A549 (cell line): ENCODE measurements at places on chromosomes 7 and 10.

GRCh38 chr7:149822353-149822943 lies 15.7 kb upstream of the ZNF862 start:
- no peak for DNase-seq

DNA sequence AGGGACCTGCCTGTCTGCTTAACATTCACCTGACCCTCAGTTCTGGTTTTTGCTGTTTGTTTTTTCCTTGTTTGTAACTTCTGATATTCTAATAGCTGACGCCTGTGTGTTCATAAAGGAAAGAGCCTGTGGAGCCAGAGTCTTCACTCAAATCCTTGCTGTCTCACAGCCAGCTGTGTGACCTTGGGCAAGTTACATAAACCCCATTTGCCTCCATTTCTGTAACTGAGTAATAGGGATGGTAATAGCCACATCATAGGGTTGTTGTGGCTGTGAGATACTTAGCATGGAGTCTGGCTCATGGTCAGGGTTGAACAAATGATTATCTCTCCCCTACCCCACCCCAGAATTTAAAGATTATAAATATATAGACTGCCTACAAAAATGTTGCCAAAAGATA lies 27.0 kb downstream of the WBP1L start:
- no peak for DNase-seq

DNA sequence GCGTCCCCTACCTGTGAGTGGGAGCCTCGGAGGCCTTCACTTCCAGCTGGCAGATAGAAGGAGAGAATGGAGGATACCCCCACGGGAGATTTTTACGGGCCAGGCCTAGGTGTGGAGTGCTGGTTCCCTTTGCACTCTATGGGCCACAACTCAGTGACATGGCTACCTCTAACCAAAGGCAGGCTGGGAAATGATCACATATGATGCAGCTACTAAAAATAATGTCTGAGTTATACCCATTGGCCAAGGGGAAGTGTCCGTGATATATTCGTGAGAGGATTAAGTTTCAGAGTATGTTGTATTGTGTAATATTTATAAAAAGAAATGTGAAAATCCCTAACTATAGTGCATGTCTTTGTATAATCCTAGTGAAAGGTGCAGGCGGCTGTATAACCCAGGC lies 13.5 kb upstream of the HIPK2 start:
- DNase-seq = no peak

DNA sequence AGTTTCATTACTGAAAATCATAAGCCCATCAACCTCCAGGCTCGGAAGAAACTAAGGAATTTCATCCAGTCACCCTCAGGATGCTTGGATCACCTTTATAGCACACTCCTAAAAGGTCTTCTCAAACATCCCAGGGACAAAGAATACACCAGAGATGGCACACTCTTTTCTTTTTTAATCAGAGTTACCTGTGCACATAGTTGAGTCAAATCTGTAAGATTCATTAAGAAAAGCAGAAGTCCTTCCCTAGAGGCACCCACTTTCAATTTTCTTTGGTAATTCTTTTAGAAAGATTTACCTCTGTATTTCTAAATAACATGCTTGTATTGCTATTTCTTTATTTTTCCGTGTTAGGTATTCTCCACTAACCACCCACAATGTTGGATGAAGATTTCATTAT lies 50.6 kb upstream of the IL6 start:
- DNase-seq = no peak

DNA sequence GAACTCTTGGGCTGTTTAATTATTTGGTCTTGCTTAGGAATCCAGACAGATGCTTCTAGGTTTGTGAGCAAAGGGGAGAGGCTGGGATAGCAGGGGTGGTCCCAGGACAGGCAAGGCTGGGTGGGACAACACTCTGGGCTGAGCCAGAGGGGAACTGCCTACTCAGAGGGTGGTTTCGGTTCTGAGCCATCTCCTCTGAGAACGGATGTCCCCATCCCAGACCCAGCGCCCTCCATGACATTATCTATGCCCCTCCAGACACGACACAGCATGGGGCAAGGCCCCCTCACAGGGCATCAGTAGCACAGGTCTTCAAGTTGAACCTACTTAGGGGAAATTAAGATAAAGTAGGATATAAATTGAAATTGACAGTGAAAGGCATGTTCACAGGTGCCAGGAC lies 7.1 kb downstream of the ASB10 start:
- no peak for DNase-seq

- no peak for DNase-seq
These were observed 45.1 kb downstream of the CYTH3 start for GRCh38 chr7:6227294-6227846.

DNA sequence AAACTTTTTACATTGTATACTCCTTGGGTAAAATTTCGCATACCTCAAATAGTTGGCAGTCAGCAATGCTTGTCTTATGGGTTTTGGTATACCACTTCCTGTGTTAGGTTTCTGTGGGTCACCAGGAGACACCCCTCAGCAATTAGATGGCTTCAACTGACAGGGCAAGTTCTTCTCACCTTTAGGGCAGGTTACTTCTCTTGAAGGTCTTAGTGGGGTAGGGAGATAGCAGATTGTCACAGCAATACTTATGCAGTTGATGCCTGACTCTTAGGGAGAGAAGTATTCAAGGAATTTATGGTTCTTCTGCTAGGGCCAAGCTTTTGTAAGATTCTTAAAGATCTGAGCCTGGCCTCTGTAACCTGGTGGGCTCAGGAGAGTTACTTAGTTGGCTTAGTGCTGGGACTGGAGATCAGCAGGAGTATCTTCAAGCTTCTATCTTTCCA lies 42.9 kb downstream of the MKLN1 start:
- DNase-seq = no peak

- DNase-seq = no peak
These were observed 551 bp downstream of the GRIFIN start for GRCh38 chr7:2475678-2476015.

GRCh38 chr7:127824682-127825081 lies 172.7 kb downstream of the SND1 start:
- DNase-seq = no peak

DNA sequence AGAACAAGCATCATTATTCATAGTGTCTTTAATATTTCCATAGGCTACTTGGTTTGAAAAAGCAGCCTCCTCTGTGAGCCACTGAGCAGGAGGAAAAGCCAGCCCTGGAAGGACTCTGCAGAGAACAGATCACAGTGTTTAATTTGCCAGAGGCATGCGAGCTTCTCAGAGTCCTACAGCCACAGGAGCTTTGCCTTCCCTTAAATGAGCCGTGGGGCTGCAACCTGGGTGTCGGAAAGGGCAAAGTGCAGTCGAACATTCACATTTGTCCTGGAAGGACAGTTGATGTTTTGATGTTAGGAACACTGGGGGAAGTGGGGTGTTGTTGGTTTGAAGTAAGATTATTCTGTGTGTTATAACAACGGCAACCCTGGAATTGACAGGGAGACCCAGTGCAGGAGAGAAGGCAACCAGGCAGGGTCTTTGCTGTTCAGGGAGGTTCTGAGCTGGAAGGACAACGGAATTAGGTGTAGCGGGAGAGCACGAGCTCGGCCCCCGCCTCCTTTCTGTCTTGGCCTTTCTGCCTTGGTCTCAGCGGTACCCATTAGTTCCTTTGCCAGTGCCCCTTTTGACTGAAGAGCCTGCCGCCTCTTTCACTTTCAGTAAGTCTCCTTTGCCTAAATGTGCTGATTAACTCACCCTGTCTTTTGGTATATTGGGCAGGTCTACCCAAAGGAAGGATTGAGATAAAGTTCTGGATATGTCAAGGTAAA lies 192.3 kb upstream of the PITRM1 start:
- DNase-seq = no peak

- DNase-seq = no peak
These were observed 432.7 kb upstream of the VSTM2A start for GRCh38 chr7:54109501-54109900.

- no peak for DNase-seq
These were observed 686.5 kb downstream of the LRMDA start for GRCh38 chr10:76117949-76118348.

- no peak for DNase-seq
These were observed 39.4 kb downstream of the FBXW4 start for GRCh38 chr10:101655570-101655969.

DNA sequence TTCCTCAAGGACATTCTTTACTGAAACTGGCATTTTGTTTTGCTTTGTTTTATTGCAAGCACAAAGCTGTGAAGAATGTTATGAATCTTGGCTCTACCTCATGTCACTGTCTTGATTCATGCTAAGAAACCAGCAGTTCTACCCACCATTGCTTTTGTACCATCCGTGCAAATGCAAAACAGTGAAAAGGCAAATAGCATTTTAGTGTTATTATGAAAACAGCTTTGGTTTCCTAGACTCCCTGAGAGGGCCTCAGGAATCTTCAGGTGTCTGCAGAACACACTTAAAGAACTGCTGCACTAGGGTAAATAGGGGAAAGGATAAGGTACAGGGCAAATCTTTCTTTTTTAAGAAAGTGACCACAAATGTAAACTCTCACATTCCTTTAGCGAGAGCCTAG lies 318.9 kb downstream of the AHR start:
- no peak for DNase-seq

- DNase-seq = no peak
These were observed 4.4 kb upstream of the ITGB8 start for GRCh38 chr7:20326342-20326741.

DNA sequence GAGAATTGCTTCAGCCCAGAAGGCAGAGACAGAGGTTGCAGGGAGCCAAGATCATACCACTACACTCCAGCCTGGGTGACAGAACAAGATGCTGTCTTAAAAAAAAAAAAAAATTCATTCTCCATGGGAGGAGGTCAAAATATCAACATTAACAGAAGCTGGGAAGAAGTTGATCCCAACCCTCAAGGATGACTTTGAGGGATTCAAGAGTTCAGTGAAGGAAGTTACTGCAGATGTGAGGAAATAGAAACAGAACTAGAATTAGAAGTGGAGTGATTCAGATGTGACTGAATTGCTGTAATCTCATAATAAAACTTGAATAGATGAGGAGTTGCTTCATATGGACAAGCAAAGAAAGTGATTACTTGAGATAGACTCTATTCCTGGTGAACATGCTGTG lies 19.7 kb upstream of the RPEL1 start:
- DNase-seq = no peak

- DNase-seq = no peak
These were observed 24.2 kb downstream of the ARL5B start for GRCh38 chr10:18683427-18683826.

GRCh38 chr7:115340828-115341227 lies 418.9 kb downstream of the MDFIC start:
- peak; percentile 56 for DNase-seq

GRCh38 chr7:74214816-74215630 lies 5.2 kb downstream of the LAT2 start:
- no peak for DNase-seq

- DNase-seq = no peak
These were observed 6.9 kb upstream of the PRKAG2 start for GRCh38 chr7:151883857-151884256.

DNA sequence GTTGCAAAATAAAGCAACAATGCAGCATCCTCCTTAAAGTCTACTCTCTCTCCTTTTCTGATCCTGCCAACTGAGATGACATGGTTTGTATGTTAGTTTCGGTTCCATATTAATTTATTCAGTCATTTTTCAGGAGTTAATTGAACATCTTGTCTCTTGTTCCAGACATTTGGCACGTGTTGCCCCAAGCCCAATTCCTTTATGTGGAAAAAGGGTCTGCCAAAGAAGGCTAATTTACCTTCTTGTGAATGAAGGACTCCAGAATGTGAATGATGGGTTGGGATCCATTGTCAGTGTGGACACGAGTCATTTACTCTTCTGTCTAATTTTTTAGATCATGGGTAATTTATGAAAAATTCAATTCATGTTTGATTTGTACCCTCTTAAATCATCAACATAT lies 350.9 kb upstream of the LRGUK start:
- no peak for DNase-seq

GRCh38 chr10:44780426-44780825 lies 130.7 kb upstream of the TMEM72 start:
- no peak for DNase-seq
